ENCODE measurements at places on chromosomes 6 and 20.

- no peak for DNase-seq
These were observed at the start of gene RIMS1 for GRCh38 chr6:71886184-71887005. RIMS1 (plus strand) TSS chr6:71886550; CDS start chr6:71887024, 474 bp downstream.

DNA sequence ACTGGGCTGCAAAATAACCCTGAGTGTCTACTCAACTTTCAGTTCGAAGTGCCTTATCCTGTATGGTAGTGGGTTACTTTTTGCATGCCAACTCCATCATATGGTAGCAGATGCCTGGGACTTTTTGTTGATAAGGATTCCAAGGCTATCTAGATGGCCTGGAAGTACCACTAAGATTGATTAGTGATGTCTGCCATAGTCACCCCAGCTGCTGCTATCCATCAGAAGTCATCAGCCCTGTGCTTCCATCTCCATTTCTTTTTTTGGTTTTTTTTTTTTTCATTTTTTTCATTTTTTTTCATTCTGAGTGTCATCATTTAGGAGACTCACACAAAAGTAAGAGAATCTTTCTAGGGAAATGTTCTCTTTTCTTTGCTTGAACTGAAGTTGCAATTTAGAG, 217.4 kb upstream of the PLCB4 start:
- DNase-seq, result no peak

- no peak for DNase-seq
These were observed 244.5 kb downstream of the CD83 start for GRCh38 chr6:14361956-14362587.

- DNase-seq, result no peak
These were observed 634.3 kb upstream of the MAP3K7 start for GRCh38 chr6:91221072-91221720.

DNA sequence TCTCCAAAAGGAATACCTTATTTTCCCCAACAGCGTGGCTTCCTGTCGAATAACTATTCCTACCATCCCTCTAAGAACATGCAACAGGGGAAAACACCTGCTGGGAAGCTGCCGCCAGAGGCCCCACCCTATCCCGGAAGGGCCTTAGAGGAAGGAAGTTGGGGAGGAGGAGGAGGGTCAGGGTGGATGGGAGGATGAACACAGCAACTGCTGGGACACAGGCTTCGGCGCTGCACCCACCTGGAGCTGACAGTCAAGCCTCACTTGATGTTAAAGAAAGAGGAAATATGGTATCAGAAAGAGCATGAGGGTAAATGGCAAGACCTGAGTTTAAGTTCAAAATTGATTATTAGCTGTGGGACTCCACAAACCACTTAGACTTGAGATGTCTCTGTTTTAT, 36.5 kb upstream of the RPS6KA2 start:
- DNase-seq, result no peak

DNA sequence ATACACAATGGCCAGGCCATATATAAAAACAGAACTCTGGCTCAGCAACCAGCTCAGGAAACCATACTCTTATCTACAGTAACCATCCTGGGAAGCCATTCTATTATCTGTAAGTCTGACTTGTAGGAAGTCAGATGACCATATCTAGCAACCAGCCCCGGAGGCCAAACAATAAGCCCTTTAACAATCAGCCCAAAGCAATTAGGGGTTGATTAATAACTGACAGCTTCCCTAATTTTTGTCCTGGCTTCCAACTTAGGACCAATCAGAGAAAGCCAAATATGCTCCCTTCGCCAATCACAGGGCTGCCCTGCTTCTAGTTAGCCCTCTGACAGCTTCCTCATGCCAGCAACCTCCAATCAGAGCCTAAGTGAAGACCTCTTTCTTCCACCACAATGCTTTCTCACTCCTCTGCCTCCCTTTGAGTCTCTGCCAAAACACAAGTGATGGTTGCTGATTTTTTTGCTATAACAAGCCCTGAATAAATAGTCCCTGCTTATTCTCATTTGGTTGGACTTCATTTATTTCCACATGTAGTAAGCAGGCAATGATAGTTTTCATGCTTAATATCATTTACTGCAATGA, 37.8 kb upstream of the STXBP5 start:
- no peak for DNase-seq

DNA sequence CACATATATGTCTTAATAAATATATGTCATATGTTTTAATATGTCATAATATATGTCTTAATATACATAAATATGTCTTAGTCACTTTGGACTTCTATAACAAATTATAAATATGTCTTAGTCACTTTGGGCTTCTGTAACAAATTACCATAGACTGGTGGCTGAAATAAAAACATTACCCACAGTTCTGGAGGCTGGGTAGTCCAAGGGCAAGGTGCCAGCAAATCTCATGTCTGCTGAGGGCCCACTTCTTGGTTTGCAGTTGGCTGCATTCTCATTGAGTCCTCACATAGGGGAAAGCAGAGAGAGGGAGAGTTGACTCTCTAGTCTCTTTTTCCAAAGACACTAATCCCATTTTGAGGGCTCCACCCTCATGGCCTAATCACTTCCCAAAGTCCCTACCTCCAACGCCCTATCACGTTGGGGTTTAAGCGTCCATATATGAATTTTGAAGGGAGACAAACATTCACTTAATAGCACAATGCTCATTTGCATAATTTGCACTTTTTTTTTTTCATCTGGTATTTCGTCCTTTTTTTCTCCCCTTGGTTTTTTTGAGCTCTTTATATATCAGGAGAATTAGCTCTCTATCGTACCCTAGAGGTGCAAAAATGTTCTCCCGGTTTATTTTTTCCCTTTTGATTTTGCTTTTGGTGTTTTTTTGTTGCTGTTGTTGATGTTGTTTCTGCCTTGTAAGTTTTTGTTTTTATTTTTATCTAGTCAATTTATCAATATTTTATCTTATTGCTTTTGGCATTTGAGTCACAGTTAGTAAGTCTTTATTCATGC, 266.4 kb downstream of the PLCB1 start:
- DNase-seq, result no peak

DNA sequence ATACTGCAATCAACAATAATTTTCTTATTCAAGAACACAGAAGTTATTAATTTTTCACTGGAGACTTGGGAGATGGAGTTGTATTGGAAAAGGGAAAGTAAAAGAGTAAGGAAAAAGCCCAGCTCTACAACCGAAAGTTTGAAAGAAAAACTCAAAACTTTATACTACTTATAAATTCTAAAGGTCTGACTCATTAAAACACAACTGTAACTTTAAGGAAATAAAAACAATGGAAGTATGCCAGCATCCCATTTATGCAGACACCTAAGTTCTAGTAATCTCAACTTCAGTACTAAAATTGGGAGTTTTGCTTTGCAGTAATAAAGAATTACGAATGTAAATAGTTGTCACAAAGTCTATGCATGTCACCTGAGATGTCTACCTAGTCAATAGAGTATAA, 80.6 kb downstream of the IRAK1BP1 start:
- no peak for DNase-seq

GRCh38 chr6:17418281-17419188, 25.1 kb downstream of the CAP2 start:
- no peak for DNase-seq

DNA sequence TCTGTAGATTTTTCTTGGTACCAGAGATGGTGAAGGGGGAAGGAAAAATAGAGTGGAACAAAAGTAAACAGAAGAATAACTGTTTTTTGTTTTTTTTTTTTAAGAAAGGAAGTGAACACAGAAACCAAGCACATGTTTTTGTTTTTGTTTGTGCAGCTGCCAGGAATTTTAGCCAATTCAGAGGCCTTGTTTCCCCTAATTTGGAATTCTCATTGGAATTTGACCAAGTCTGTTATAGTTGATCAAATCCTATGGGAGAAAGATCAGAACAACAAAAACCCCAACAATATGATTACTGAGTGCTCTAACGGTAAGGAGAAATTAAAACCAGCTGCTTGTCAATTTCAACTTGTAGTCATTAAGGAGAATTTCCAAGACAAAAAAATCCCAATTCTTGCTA, 18.2 kb upstream of the IL22RA2 start:
- DNase-seq, result no peak

DNA sequence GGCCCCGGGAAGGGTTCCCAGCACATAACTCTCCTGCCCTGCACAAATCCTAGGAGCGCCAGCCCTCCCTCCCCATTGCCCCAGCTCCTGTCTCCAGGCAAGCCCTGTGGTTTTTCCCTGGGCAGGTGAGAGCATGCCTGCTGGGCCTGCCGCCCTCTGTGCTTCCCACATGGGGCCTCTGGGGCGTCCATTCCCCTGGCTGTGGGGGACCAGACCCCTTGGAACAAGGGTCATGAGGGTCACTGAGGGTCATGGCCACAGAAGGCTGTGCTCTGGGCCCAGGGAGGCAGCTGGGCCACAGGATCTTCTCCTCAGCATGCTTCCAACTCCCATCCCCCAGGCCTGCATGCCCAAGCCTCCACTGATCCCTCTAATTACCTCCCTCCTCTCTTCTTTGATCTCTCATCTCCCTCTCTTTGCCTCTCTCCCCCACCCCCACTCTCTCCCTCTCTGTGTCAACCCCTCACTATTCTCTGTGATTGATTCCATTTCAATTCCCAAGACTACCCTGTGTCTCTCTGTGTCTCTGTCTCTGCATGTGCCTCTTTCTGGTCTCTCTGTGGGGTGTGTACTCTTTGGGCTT, 6.1 kb downstream of the MDFI start:
- no peak for DNase-seq

DNA sequence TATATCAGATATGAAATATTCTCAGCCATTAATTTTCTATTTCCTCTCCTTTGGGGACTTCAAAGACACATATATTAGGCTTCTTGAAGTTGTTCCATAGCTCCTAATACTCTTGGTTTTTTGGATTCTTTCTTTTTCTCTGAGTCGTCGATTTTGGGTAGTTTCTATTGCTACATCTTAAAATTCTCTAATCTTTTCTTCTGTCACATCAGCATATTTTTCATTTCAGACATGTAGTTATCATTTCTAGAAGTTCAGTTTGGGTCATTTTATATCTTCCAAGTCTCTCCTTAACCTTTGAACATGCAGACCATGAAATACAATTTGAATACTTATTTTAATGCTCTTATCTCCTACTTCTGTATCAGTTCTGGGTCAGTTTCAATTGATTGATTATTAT, 38.9 kb upstream of the SCRT2 start:
- DNase-seq, result no peak

DNA sequence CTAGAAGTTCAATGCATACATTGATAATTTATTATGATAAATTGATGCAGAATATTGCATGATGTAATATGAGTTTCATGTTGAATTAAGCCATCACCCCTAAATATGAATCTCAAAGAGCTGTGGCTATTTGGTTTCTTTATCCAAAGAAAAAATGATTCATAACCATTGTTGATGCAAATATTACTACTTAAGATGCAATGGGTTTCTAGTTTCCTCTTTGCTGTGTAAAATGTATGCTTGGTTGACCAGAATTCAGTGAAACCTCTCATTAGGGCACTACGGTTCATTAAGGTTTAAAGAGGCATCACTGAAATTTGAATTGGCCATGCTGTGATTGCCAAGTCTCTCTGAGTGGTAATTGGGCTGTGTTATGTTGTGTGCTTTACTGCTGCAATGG, 492.5 kb upstream of the FLRT3 start:
- DNase-seq, result no peak

DNA sequence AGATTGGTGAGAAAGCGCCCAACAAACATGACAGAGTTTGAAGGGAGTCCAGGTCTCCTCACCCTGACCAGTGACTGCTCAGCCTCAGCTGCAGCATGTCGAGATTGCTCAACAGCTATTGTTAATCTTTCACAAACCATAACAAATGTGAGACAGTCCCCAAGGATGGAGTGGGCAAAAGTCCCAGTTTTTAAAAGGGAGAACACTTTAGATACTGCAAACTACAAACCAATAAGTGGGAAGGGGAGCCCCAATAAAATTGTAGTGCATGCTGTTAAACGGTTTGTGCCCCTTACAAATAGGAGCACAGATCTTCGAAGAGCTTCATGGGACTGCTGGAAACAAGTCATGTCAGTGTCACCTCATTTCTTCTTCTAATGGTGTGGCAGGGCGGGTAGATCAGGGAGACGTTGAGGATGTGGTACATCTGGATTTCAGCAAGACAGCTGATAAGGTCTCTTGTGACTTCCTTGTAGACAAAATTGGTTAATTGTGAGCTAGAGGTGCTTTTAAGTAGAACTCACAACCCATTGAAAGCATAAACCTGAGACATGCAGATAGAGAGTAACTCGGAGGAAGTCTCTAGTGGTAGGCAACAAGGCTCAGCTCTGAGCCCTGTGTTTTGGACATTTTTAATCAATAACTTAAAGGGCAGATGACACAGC, 134.0 kb upstream of the ARMC2 start:
- DNase-seq, result no peak

DNA sequence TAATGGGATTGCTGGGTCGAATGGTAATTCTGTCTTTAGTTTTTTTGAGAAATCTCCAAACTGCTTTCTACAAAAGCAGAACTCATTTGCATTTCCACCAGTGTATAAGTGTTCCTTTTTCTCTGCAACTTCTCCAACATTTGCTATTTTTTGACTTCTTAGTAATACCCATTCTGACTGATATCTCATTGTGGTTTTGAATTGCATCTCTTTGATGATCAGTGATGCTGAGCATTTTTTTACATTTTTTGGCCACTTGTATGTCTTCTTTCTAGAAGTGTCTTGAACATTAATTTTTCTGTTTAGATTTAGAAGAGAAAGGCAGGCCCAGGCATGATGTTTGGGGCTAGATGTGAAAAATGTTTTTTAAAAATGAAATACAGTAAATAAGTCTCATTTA, 553.1 kb upstream of the MAN1A1 start:
- no peak for DNase-seq

GRCh38 chr6:65000815-65001214, 706.2 kb downstream of the EYS start:
- DNase-seq, result no peak

DNA sequence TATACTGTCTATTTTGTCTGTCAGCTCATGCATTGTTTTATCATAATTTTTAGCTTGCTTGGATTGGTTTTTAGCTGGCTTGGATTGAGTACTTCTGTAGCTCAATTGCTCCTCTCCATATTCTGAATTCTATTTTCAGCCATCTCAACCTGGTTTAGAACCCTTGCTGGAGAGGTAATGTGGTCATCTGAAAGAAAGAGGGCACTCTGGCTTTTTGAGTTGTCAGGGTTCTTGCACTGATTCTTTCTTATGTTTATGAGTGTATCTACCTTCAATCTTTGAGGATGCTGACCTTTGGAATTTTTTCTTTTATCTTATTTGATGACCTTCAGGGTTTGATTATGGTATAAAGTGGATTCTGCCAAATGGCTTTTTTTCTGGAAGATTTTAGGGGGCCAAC, 632.7 kb upstream of the ID4 start:
- no peak for DNase-seq

DNA sequence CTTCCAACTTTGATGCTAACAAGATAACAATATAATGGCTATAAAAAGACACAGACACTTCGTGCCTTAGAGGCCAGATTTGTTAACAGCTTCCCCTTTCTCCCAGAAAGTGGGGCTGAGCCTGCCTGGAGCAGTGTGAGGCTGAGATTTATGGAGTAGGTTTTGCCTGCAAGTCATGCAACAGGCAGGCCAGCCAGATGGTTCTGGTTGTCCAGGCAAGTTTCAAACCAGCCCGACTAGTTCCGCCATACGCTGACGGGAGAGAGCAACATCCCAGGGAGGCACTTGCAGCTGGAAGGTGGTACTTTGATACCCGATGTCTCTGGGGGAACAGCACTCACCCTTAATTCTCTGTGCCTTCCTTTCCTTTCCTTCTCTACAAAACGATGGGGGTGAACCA, 81.3 kb upstream of the NAA20 start:
- no peak for DNase-seq
